HCT116 (cell line): ENCODE measurements at places on chromosomes 3 and 15.

- no peak for DNase-seq
Observed at GRCh38 chr3:197833930-197834715, 43.1 kb downstream of the LRCH3 start.

- no peak for DNase-seq
Observed at GRCh38 chr3:116339441-116340028, 105.8 kb downstream of the LSAMP start.

GRCh38 chr3:13011573-13012220 lies 61.5 kb downstream of the IQSEC1 start:
- DNase-seq, result no peak

- DNase-seq, result no peak
Observed at GRCh38 chr15:85406916-85407315, 26.5 kb downstream of the AKAP13 start.

- no peak for DNase-seq
Observed at GRCh38 chr3:3071136-3071535, 39.0 kb downstream of the IL5RA start.

DNA sequence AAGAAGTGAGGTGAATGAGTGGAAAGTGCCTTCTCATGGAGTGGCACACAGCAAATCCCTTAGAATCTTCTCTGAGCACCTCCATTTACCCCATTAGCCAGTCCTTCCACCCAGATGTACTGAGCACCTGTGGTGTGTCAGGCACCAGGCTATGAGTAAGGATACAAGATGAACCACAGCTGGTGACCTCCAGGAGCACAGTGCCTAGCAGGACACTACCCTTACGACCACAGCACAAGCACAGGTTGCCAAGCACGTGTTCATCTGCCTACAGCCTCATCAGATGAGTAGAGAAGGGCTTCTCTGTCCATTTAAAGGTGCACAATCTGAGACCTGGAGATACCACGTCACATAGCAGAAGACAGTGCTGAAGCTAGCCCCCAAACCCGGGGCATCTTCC lies 6.2 kb downstream of the MYLK start:
- no peak for DNase-seq

DNA sequence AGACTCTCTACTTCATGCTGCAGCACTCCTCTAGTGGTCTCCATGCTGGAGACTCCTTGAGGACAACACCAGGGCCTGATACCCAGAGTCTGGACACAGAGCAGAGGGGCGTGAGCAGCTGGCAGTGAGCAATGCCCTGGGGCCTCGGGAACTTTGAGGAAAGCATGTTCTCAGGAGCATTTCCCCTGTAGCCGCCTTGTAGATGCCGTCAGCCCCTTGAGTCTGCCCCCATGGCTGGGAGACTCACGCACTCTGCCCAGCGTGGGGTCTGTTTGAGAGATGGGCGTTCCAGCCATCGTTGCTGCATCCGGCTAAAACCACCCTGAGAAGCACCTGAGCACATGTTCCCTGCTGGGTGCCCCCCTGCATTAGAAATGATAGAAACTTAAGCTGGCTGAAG lies 56.8 kb downstream of the PLXNA1 start:
- no peak for DNase-seq

GRCh38 chr15:36832774-36833463 lies 253.5 kb downstream of the CDIN1 start:
- no peak for DNase-seq

DNA sequence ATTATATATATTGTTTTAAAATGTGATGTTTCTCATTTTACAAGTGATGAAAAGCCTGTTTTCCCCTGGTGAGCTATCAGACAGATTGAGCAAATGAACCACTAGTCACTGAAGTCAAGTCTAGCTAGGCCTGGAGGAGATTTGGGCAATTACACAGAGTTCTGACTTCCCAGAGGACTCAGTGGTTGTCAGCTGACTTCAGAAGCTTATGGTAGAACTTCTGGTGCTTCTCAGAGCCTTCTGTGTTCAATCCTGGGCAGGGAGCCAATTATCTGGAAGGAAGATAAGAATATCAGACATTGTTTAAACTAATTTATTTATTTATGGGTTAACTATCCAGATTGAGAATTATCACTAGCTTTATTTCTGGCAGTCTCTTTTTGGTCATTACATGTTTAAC lies 37.7 kb upstream of the NAALADL2 start:
- no peak for DNase-seq

- no peak for DNase-seq
Observed at GRCh38 chr3:141278196-141279076, 46.8 kb downstream of the PXYLP1 start.

- no peak for DNase-seq
Observed at GRCh38 chr3:169509359-169509758, 154.2 kb downstream of the MECOM start.

- no peak for DNase-seq
Observed at GRCh38 chr3:166265153-166265552, 427.9 kb upstream of the BCHE start.

- no peak for DNase-seq
Observed at GRCh38 chr3:122973893-122974615, 53.5 kb downstream of the SEMA5B start.

GRCh38 chr3:148682997-148683396 lies 14.7 kb upstream of the AGTR1 start:
- DNase-seq, result no peak

- no peak for DNase-seq
Observed at GRCh38 chr3:40309925-40310695, 603 bp downstream of the EIF1B start.

DNA sequence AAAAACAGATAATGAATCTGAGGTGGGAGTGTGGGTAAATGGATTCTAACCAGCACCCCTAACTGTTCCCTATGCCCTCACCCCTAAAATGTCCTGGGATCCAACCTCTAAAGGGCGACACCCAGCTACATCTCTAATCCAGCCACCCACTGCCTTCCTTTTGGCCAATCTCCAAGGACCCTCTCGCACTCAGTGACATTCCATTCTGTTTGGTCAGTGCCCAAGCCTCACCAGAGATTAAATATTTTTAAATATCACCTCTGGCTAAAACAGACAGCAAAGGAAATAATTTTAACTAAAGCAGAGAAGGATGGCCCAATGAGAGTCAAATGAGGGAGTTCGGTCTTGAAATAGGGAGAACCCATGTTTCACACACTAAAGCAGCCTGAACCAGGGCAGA lies 19.9 kb upstream of the SCN10A start:
- no peak for DNase-seq

DNA sequence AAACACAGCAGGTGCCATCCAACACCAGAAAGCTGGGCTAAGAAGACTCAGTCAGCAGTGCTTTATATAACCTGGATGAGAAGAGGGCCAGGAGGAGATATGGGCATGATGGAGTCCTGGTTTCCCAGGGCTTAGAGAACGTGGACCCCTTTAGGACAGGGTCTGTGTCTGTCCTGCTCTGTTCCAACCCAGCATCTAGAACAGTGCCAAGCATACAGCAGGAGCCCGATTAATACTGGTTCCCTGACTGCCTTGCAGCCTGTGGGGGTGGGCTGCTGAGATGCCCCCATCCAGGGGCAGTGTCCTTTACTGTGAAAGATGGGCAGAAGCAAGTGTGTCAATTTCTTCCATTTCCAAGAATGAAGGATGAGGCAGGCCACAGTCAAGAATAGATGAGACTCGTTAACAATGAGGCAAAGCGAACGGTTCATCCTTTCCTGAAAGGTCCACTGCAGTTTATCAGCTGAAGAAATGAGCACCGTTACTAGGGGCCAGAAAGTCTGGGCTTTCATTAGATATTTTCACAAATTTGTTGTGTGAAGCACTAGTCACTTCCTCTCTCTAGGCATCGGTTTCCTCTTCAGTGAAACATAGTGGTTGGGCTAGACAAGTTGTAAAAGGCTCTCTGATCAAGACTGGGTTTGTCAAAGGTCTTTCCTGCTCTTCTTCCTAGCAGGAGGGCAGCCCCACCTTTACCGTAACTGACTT lies 72.0 kb upstream of the HERC1 start:
- no peak for DNase-seq

GRCh38 chr3:13776253-13777050 lies 103.4 kb downstream of the WNT7A start:
- no peak for DNase-seq

- DNase-seq, result no peak
Observed at GRCh38 chr15:49015896-49016295, 30.4 kb downstream of the SECISBP2L start.

DNA sequence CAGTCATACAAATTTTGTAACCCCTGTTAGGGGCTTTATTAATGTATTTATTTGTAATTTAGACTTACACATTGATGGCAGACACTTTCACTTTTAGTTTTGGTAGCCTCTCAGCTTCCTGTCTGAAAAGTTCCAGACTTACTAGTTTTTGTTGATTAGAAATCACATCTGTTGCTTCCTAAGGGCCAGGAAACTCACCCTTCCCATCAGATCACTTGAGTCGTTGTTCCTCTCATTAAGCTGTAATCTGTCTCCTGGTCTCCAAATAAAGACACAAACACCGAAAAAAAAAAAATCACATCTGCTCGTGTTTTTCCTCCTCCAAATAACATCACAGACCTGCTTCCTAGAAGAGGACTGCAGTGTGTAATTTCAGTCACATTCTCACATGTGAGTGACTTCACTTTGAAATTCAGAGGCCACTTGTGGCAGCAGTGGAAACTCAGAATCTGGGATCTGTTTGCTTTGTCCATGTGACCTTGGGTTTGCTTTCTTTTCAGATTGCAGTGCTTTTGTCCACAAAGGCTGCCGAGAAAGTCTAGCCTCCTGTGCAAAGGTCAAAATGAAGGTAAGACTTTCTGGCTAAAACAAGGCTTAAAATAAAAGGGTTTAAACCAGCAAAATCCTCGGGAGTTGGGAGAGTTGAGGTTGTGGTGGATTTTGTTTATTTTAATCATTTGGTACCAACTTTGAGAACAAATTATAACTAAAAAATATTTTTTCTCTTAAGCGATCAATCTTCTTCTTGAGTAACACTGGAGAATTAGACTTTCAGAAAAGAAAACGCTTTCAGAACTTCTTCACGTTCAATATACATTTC lies 87.0 kb downstream of the KLHL25 start:
- DNase-seq, result no peak

DNA sequence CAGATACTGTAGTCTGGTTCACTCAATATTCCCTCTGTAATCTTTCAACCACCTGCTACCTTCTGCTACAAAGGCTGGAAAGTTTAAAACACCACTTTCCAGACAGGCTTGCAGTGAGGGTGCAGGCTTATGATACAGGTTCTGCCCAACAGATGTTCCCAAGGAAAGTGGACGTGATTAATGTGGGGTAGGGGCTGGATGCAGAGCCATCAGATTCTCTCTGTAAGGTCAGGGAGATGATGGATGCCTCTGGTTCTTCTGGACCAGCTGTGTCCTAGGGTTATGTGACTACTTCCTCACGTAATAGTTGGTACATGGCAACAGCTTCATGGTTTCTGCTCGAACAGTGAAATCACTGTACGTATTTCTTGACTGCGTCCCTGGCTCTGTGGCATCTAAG lies 11.1 kb downstream of the GPR176 start:
- DNase-seq, result no peak

DNA sequence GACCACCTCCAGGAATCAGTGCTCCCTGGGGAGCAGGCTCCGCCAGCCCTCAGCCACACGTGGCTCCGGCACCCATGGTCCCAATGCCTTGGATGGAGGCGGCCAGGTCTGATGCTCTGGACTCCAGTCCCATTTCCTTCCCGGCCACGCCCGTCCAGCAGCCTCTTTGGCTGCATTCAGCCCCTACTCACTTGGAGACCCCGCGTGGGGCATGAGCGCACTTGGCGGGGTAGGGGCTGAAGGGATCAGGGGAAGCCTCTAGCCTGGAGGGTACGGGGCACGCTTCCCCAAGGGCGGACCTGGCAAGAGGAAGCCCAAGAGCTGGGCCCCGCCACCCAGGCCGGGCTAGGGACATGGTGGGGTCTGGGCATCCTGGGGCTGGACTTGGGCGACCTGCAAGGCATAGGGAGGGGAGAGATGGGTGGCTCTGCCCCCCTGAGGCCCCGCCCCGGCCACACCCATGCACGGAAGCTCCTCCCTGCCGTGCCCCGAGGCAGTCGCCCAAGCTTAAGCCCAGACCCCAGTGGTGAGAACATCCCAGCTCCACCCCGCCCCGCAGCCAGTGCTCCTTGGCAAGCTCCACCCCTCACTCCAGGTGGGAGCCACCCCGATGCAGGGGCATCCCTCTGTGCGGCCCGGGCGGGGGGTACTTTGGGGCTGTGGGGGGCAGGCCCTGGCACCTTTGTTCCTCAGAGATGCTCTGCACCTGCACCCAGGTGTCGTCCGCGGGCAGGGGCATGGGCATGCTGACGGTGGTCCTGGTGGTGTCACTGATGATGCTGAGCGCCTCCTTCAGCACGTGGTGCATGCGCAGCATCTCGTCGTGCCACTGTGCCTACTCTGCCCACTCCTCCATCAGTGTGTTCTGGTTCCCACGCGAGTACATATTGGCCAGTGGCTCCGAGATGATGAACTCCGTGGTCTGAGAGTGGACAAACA lies 163.5 kb downstream of the GOLGA6L4 start:
- DNase-seq, result no peak

DNA sequence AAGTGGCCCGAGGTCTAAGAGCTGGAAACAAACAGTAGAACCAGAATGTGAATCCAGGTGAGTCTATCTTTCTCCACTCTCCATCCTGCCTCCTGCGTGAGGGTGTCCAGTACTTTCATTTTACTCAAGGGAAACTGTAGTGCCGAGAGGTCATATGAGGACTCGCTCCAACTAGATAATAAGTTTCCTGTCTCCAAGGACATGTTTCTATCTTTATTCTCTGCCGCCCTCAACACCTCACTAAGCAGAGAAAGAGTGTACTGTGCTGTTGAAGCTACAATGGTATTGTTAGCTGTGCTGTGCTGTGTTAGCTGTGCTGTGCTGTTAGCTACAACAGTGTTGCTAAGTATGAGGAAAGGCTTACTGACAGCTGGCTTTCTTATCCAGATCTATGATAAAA lies 137.9 kb upstream of the COL8A1 start:
- no peak for DNase-seq

- no peak for DNase-seq
Observed at GRCh38 chr3:72347819-72348319, 500.4 kb downstream of the SHQ1 start.

DNA sequence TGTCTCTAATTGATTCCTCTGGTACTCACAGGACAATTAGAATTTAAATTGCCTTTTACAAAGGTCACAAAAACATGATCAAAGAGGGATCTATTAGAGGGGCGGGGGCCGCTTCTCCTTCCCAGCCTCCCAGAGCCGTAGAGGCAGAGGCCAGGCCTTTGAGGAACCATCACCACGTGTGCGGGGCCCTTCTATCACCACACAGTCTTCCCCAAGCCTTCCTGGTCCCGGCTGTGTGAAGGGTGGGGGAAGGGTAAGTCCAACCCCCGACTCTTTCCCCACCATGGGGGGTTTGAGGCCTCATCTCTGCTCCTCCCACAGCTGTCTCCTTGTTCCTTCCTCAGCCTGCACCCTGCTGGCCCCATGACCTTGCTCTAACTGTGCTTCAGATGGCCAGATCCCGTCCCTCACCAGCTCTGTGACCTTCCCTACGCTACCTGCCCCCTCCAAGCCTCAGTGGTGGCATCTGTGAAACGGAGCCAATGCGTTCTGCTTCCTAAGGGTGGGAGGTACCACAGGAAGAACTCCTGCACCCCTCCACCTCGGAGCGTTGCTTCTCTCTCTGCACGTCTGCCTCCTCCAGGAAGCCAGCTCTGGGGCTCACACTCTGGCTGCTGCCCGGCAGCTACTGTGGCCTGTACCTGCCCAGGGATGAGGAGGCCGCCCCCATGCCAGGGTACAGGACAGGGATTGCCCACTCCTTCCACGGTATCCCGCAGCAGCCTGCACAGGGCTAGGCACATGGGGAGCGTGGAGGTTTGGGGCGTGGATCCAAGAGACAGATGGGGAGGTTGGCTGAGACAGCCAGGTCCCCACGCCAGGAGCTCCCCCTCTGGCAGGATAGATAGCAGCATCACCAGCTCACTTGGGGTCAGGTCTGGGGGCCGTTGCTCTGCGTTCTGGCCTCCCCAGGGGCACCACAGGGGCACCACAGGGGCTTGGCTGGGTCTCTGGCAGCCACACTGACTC lies 83.8 kb downstream of the LINGO1 start:
- no peak for DNase-seq
